Muscle of leg (tissue), 16 donors: ENCODE measurements at places on chromosomes 6 and 20. TPM values are rescaled to one million over a fixed set of nuclear protein-coding genes. Genes with fewer than 3 reads are reported as not detected.

GRCh38 chr20:43538878-43539700 is 19.7 kb upstream of the SGK2 start:
- no peak overlapping the region for H3K4me3 ChIP-seq
- no peak overlapping the region for H3K27ac ChIP-seq
- DNase-seq: no peak
- H3K27me3 ChIP-seq: no peaks in the 10 kb centered on the region
- H3K4me1 ChIP-seq: no peaks in the 10 kb centered on the region
- peaks cover 22% of the 10 kb centered on the region for H3K36me3 ChIP-seq

GRCh38 chr6:39189915-39190544 is 39.2 kb downstream of the KCNK5 start:
- peaks cover 20% of the 10 kb centered on the region for H3K4me1 ChIP-seq
- DNase-seq: peak; percentile 31
- no peaks in the 10 kb centered on the region for H3K36me3 ChIP-seq
- no peak overlapping the region for H3K4me3 ChIP-seq
- no peak overlapping the region for H3K27ac ChIP-seq

DNA sequence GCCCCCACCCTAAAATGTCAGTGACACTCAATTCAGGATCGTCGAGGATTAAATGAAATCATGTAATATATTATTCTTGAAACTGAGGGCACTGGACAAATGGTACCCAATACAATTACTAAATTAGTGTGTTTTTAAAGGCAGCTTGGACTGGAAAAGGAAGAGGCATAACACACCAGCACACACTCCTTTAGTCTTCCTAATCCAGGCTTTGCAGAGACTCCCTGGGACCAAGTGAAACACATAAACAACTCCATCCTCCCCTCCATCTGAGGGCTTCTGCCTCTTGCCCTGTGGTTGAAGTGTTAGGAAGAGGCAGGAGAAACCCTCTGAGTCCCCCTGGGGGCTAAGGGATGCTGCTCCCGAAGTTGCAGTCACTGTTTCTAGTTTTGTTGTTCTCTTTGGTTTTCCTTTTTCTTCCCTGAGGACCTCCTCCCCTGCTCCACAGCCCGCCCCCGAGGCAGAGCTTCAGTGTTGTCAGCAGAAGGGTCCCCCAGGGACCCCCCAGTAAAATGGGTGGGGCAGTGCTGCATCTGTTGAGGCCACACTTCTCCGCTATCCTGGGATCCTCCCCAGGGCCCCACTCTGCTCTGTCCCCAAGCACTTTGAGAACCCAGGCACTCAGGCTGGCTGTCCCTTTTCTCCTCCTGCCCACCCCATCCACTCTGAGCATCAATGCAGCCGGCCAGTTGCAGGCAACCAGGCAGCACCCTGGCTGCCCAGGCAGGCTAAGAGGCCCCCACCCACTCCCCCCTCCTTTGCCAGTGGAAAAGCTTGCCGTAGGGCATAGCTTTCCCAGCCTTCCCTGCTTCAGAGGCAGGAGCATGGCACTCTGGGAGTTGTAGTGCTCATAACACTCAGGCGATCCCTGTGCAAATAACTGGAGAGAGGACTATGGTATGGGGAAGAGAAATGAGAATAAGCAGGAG is 5.9 kb downstream of the TMEM63B start:
- peaks cover 21% of the 10 kb centered on the region for H3K4me1 ChIP-seq
- DNase-seq: peak; percentile 61
- H3K36me3 ChIP-seq: peaks cover 29% of the 10 kb centered on the region
- H3K27me3 ChIP-seq: no peaks in the 10 kb centered on the region
- H3K27ac ChIP-seq: no peak overlapping the region

GRCh38 chr6:137725949-137726348 is 141.1 kb upstream of the TNFAIP3 start:
- H3K4me3 ChIP-seq: no peak overlapping the region
- no peaks in the 10 kb centered on the region for H3K36me3 ChIP-seq
- no peak overlapping the region for H3K27ac ChIP-seq
- no peak for DNase-seq
- H3K4me1 ChIP-seq: no peaks in the 10 kb centered on the region

GRCh38 chr6:79201143-79201542 is 33.3 kb downstream of the HMGN3 start:
- H3K36me3 ChIP-seq: peaks cover 15% of the 10 kb centered on the region
- no peak overlapping the region for H3K4me3 ChIP-seq
- no peak for DNase-seq
- no peak overlapping the region for H3K27ac ChIP-seq
- H3K4me1 ChIP-seq: no peaks in the 10 kb centered on the region
- no peaks in the 10 kb centered on the region for H3K27me3 ChIP-seq

DNA sequence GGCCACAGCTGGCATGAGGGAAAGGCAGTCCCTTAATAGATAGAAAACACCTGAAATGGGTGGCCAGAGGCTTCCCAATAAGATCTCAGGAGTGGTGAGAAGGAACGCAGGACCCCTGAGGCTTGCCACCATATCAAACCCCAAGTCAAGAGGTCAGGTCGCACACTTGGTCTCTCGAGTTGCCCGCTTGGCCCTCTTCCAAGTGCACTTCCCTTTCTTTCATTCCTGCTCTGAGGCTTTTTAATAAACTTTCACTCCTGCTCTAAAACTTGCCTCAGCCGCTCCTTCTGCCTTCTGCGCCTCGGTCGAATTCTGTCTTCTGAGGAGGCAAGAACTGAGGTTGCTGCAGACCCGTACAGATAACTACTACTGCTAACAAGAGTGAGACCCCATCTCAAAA is 64.2 kb downstream of the SLC2A10 start:
- H3K27me3 ChIP-seq: peaks cover 4% of the 10 kb centered on the region
- no peak overlapping the region for H3K4me3 ChIP-seq
- H3K36me3 ChIP-seq: no peaks in the 10 kb centered on the region
- no peak for DNase-seq
- no peaks in the 10 kb centered on the region for H3K4me1 ChIP-seq
- no peak overlapping the region for H3K27ac ChIP-seq

DNA sequence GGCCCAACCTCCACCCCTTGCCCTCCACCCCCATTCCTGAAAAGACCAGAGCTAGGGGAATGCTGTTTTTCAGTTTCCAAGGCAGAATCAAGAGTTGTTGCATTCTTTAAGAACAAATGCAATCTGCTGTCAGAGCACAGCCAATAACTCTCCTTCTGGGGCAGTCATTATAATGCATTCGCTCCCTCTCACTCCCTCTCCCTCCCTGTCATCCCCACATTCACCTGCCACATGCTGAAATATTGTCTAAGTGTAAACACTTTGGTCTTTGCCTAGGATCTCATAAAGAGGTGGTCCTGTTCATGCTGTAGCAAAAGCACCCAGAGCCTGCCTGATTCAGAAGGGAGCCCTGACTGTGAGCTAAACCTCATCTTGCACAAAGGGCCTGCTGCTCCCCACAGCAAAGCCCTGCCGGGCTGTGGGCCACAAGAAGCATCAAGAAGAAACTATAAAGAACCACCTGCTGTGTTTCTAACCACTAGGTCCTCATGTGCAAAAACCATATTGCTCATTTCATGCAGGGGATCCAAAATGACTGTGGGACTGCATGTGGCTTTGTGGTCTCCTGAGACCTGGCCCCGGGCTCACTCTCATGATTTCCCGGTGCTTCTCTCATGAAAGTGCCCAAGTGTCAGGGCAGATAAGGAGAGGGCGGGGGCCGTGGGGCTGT is 85.6 kb downstream of the GPR6 start:
- peaks cover 7% of the 10 kb centered on the region for H3K27me3 ChIP-seq
- no peak overlapping the region for H3K4me3 ChIP-seq
- DNase-seq: no peak
- H3K36me3 ChIP-seq: no peaks in the 10 kb centered on the region
- H3K27ac ChIP-seq: no peak overlapping the region
- H3K4me1 ChIP-seq: peaks cover 4% of the 10 kb centered on the region

- H3K36me3 ChIP-seq: no peaks in the 10 kb centered on the region
- H3K4me3 ChIP-seq: peak overlapping the region; percentile 52
- peak overlapping the region; percentile 4 for H3K27ac ChIP-seq
- H3K4me1 ChIP-seq: peaks cover 8% of the 10 kb centered on the region
- H3K27me3 ChIP-seq: no peaks in the 10 kb centered on the region
Observed at GRCh38 chr6:71289039-71289801, 609 bp downstream of the OGFRL1 start.

- H3K4me3 ChIP-seq: no peak overlapping the region
- H3K4me1 ChIP-seq: peaks cover 9% of the 10 kb centered on the region
- H3K36me3 ChIP-seq: no peaks in the 10 kb centered on the region
- H3K27me3 ChIP-seq: peaks cover 63% of the 10 kb centered on the region
- DNase-seq: no peak
Observed at GRCh38 chr6:168103050-168103830, 24.2 kb upstream of the FRMD1 start.

GRCh38 chr20:34110745-34111641 is 1.1 kb downstream of the EIF2S2 start:
- H3K4me1 ChIP-seq: peaks cover 9% of the 10 kb centered on the region
- peak overlapping the region; percentile 99 for H3K4me3 ChIP-seq
- H3K27ac ChIP-seq: peak overlapping the region; percentile 97

- H3K27me3 ChIP-seq: no peaks in the 10 kb centered on the region
- no peak for DNase-seq
- H3K4me3 ChIP-seq: no peak overlapping the region
- H3K36me3 ChIP-seq: no peaks in the 10 kb centered on the region
- no peaks in the 10 kb centered on the region for H3K4me1 ChIP-seq
- no peak overlapping the region for H3K27ac ChIP-seq
Observed at GRCh38 chr6:7953753-7954152, 43.2 kb upstream of the TXNDC5 start.

- H3K4me3 ChIP-seq: no peak overlapping the region
- no peaks in the 10 kb centered on the region for H3K36me3 ChIP-seq
- H3K27me3 ChIP-seq: peaks cover 5% of the 10 kb centered on the region
- no peaks in the 10 kb centered on the region for H3K4me1 ChIP-seq
- no peak for DNase-seq
Observed at GRCh38 chr6:167317172-167317571, 7.7 kb upstream of the TTLL2 start.

- H3K27ac ChIP-seq: no peak overlapping the region
- H3K27me3 ChIP-seq: peaks cover 4% of the 10 kb centered on the region
- no peaks in the 10 kb centered on the region for H3K36me3 ChIP-seq
- H3K4me3 ChIP-seq: no peak overlapping the region
- no peaks in the 10 kb centered on the region for H3K4me1 ChIP-seq
- no peak for DNase-seq
Observed at GRCh38 chr6:4554645-4555044, 221.6 kb upstream of the CDYL start.

DNA sequence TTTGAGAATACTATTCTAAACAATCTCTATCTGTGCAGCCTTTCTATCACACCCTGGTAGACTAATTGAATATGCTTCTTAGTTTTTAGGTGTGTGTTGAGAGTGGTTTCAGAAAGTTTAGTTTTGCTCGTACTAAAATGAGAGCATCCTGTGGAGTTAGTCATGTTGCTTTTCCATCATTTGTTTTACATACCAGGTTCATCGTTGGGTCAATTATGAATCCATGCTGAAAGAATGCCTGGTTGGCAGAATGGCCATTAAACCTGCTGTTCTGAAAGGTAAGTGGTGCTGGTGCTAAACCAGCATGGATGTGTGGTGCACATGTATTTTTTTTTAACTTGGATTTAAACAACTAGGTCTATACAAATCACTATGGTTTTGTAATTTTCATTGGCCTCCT is 49.3 kb downstream of the CYB5R4 start:
- H3K4me3 ChIP-seq: no peak overlapping the region
- H3K27me3 ChIP-seq: no peaks in the 10 kb centered on the region
- H3K4me1 ChIP-seq: no peaks in the 10 kb centered on the region
- DNase-seq: no peak

DNA sequence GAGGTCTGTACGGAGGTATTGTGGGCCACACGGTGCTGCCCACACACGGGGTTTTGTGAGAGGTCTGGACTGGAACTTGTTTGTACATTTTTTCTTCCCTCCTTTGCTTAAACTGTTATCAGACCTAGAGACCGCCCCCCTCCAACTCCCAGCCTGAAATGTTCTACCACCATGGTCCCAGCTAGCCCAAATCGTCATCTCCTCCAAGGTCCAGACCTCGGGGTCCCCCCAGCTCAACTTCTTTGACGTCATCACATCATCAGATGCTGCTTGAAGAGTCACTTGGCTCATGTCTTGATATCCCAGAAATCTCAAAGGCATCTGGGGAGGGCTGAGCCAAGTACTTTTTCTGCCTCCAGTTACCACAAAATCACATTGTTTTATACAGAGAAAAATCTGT is 2.8 kb upstream of the CCDC170 start:
- H3K27ac ChIP-seq: no peak overlapping the region
- H3K4me1 ChIP-seq: peaks cover 12% of the 10 kb centered on the region
- peak; percentile 19 for DNase-seq
- peaks cover 23% of the 10 kb centered on the region for H3K27me3 ChIP-seq

- DNase-seq: no peak
- H3K4me1 ChIP-seq: no peaks in the 10 kb centered on the region
- no peak overlapping the region for H3K27ac ChIP-seq
- no peaks in the 10 kb centered on the region for H3K36me3 ChIP-seq
- H3K4me3 ChIP-seq: no peak overlapping the region
- no peaks in the 10 kb centered on the region for H3K27me3 ChIP-seq
Observed at GRCh38 chr6:85192596-85192995, 257.3 kb upstream of the NT5E start.

The NFATC2 gene
- 3.8 TPM for total RNA-seq

The LINC00237 gene
- total RNA-seq: 0.18 TPM

The NR2E1 gene
- not detected for total RNA-seq

The FOXF2 gene
- 0.22 TPM for total RNA-seq

The ADGB gene
- 0.04 TPM for total RNA-seq

The OPRL1 gene
- total RNA-seq: 0.93 TPM

The ASIP gene
- 0.27 TPM for total RNA-seq

The MCM3 gene
- 46.5 TPM for total RNA-seq

The ZNF311 gene
- 2.3 TPM for total RNA-seq

The RBM38 gene
- total RNA-seq: 31.7 TPM

The DEFB132 gene
- not detected for total RNA-seq

The SLC22A16 gene
- 0.22 TPM for total RNA-seq

The MEP1A gene
- total RNA-seq: not detected

The FOXC1 gene
- 1.2 TPM for total RNA-seq

The AVP gene
- 0.18 TPM for total RNA-seq

The SLCO4A1 gene
- total RNA-seq: 0.53 TPM

The OLIG3 gene
- total RNA-seq: not detected
